ENCODE measurements at places on chromosomes 11 and 22.

DNA sequence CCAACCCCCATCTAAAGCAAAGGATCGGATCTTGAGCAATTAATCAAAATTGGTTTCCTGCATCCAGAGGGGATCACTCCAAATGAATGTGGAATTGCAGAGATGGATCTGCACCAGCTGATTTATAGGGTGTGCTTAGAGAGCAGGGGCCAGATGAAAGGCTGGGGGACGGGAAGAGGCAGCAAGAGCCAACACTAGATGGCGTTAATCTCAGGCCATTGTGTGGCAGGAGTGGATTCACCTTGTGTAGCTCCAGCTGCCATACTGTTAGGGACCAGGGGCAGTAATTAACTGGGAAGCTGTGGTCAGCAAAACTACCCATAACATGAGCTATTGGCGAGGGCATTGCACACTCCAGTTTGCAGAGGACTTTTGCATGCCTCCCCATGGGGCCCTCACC, 35.6 kb downstream of the SERPINH1 start:
- DNase-seq: peak; percentile 69

GRCh38 chr22:27370987-27371386, 430.6 kb downstream of the MN1 start:
- no peak for DNase-seq

DNA sequence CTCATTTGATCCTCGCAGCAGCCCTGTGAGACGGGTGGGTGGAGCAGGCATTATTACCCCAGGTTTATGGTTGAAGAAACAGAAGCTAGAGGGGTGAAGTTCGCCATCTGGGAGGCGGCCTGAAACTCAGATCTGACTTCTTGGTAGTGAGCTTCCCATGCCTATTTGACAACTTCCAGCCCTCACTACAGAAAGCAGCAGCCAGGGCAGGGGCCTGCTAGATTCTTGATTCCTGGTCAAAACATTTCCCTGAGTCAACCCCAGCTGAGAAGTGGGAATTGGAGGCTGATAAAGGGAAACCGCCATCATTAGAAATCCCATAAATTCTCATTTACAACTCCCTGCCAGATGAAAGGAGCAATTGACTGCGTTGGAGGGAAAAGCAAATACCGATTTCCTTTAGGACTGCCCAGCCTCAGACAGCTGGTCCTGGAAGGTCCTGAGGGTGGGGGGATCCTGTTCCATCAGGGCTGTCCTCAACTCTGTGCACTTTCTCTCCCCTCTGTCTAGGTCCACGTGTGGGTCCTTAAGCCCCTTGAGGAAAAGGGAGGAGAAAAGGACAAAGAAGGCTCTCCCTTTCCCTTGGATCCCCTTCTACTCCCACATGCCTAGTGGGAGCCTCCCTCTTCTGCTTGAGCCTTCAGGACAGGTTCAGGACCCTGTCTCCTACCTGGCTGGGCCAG, 10.2 kb upstream of the NECTIN1 start:
- DNase-seq: no peak

GRCh38 chr11:18650859-18651557, 16.9 kb upstream of the SPTY2D1 start:
- DNase-seq: peak; percentile 84

GRCh38 chr11:65588199-65589054, 7.2 kb downstream of the KCNK7 start:
- peak; percentile 83 for DNase-seq

DNA sequence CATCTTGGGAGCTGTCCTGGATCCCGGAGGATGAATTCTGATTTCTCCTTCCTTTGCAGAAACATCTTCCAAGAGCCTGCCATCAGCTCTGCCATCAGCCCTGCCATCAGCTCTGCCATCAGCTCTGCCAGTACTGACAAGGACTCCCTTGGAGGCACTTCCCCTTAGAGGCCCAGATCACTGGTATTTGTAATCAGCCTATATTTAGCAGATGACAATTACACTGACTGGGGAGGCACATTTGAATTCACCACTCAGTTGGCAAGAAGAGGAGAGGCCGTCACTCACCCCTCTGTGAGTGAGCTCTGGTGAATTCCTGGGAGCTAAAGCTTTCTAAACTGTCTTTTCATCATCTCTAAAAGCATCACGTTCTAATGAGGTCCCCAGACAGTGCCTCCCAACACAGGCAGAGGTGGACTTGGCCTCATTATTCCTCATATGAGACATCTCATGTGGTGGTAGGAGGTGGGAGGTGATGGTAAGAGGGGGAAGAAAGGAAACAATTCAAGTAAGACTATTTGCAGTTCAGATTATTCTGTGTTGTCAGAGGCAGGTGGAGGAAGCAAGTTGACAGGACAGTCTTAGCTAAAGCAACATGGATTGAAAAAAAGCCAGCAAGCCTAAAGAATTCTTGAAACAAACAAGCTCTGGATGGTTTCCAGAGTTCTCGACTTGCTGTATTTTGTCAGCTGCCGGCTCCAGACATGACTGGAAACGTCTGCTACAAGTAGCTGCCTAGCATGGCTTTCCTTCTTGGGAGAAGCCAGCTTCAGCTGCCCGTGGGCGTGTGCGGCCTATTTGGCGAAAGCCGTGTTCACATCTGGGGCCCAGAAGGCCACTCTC, 771.7 kb downstream of the TBC1D22A start:
- DNase-seq: no peak

DNA sequence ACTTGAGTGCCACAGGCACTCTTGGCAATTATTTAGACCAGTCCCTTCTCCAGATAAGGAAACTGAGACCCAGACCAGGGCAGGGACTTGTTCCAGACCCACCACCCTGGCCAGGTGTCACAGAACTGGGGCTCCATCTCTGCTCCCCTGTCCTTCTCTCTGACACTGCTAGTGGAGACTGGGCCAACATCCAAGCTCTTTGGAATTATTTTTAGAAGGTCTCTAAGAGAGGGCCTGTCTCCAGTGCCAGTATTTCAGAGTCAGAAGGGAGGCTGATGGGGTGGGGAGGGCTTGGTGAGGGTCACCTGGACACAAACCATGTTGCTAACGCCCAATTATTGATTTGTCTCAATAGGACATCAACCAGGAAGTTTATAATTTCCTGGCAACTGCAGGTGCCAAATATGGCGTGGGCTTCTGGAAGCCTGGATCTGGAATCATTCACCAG, 32.7 kb downstream of the POLR3H start:
- DNase-seq: no peak

DNA sequence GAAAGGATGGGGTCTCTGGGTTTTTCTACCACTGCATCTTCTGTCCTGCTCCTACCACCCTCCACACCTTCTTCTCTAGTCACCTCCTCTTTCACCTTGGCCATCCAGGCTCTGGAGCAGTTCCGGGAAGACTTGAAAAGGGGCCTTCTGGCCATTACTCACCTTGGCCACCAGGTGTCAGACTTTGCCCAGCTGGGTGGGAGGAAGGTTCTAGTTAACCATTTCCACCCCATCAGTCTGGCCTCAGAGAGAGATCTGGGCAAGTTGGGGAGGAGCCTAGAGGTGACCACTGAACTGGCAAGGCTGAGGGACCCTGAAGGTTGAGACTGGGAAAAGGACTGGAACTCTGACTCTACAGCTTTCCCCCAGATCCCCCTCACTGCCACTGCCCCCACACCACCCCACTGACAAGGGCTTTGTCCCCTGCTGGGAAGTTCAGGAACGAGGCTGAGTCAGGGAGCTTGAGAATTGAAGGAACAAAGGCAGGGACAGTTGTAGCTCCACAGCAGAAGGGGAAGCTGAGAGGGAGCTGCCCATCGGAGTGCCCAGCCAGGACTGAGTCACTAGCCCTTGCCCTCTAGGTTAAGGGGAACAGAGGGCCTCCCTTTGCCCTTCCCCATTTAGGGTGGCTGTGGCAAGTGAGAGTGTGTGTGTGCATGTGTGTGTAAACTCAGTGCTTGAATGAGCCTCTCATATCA, 3.7 kb upstream of the POLD4 start:
- DNase-seq: peak; percentile 84

DNA sequence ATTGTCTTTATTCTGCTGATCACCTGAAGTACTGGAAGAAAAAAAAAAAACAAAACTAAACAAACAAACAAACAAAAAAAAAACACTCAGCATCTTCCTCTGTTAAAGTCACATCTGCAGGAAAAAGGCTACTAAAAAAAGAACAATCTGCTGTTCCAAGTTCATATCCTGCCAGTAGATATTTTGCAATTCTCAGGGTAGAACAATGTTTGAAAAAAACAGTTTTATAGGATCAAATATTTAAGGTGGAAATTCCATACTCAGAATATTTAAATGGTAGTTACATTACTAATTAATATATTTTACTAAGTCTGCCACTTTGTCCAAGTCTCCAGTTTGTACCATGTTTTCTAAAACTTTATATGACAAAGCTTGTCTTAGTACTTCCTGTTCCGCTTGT, 175.2 kb downstream of the SBF2 start:
- DNase-seq: no peak

DNA sequence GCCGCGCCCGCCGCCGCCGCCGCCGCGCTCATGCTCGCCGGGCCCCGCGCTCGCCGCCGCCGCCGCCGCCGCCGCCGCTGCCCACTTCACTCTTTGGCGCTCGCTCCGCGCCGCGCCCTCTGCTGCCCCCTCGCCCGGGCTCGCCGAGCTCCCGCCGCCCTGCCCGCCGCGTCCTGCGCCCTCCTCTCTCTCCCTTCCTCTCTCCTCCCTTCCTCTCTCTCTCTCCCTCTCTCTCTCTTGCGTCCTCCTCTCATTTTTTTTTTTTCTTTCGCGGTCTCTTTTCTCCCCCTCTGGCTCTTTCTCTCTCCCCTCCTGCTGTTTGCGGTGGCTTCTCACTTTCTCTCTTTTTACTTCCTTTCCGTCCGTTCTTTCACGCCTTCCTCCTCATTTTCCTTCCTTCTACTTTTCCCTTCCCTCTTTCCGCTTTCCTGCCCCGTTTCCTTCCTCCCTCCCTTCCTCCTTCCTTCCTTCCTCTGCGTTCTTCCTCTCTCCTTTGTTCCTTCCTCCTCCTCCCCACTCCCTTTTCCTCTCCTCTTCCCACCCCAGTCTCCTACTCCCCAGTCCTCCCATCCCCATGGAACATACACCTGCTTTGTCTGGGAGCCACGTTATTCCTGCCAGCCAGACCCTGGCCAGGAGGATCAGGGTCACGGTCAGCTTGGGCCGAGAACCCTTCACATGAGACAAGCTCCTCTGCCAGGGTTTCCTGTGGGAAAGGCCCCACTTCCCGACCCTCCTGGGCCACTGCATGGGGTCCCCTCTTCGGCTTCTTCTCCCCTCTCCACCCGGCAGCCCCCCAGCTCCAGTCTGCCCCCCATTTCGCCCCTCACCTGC, 19.3 kb upstream of the SHISAL1 start:
- DNase-seq: no peak

DNA sequence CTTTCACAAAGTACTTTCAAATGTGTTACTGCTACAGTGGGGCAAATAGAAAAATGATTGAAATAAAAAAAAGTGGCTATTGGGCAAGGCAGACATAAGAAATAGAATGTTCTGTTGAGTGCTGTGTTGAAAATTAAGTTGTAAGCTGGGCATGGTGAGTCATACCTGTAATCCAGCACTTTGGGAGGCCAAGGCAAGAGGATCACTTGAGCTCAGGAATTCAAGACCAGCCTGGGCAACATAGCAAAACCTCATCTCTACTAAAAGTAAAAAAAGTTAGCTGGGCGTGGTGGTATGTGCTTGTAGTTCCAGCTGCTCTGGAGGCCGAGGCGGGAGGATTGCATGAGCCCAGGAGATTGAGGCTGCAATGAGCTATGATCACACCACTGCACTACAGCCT, 26.9 kb upstream of the LDHA start:
- DNase-seq: no peak

DNA sequence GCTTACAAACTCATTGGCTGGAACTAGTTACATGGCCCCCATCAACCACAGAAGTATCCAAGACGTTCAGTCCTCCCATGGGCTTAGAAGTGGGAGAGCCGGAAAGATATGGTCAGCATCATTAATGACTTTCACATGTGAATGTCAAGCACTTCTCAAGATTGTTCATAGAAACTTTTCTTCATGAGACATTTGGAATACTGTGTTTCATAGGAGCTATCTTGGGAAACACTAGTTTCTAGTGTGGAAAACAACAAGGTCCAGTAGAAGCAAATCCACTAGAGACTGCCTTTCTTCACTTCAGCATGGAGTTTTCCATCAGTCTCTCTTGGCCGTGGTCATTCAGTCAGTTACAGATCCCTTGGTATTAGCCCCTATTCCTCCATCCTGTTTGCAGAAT, 160.9 kb downstream of the C11orf91 start:
- no peak for DNase-seq

GRCh38 chr11:36874291-36874690, 276.3 kb upstream of the RAG2 start:
- DNase-seq: no peak

- no peak for DNase-seq
These were observed 11.5 kb upstream of the RRAS2 start for GRCh38 chr11:14370496-14370895.

Data from hematopoietic multipotent progenitor cell treated with erythropoietin and hydrocortisone succinate and interleukin-3 and kit ligand, for 8 days (in vitro differentiated cells).